Activated naive CD4-positive, alpha-beta T cell treated with anti-CD3 and anti-CD28 coated beads for 36 hours (primary cell): ENCODE measurements at places on chromosomes 4 and X.
A peak's percentile ranks its signal among the peaks of the same experiment; 100 is the strongest.

DNA sequence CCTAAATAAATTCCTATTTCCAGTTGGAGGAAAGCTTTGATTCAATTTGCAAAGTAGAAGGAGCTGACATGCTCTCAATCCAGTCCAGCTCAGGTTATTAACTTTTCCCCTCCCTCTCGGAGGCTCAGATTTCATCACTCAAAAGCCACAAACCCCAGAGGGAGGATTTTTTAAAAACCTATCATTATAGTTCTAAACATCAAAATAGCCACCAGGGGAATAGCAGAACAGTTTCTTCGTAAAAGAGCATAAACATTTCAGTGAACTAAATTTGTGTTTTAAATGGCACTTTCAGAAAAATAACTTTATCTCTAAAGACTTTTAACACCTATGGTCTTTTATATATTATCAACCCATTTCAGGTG is 8.8 kb downstream of the GPRIN3 start:
- H3K36me3 ChIP-seq: peaks cover 1% of the 10 kb centered on the region
- peak overlapping the region; percentile 74 for H3K4me3 ChIP-seq
- DNase-seq: peak; percentile 14
- H3K27ac ChIP-seq: peak overlapping the region; percentile 94
- peaks cover 75% of the 10 kb centered on the region for H3K4me1 ChIP-seq

GRCh38 chrX:18098763-18099162 is 121.9 kb downstream of the BEND2 start:
- peaks cover 12% of the 10 kb centered on the region for H3K27me3 ChIP-seq
- no peak overlapping the region for H3K27ac ChIP-seq
- no peak for DNase-seq
- no peaks in the 10 kb centered on the region for H3K36me3 ChIP-seq
- no peaks in the 10 kb centered on the region for H3K4me1 ChIP-seq

DNA sequence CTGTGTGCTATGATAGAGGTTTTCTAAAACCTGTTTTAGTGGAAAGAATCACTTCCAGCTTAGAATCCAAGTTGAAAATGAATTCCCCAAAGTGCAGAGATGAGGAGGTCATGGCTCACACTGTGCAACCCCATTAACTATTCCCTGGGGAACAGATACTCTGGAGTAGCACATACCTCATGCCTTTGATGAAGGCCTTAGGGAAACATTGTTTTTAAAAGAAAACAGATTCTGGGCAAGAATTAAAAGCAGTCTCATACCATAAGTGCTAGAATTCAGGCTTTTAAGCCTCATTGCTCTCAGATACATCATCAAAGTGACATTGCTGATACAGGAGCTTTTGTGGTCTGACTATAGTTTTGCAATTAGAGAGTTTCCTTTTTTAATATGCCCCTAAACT is 115.1 kb downstream of the NDST4 start:
- H3K36me3 ChIP-seq: no peaks in the 10 kb centered on the region
- no peaks in the 10 kb centered on the region for H3K4me1 ChIP-seq
- no peak overlapping the region for H3K27ac ChIP-seq
- no peak for DNase-seq

DNA sequence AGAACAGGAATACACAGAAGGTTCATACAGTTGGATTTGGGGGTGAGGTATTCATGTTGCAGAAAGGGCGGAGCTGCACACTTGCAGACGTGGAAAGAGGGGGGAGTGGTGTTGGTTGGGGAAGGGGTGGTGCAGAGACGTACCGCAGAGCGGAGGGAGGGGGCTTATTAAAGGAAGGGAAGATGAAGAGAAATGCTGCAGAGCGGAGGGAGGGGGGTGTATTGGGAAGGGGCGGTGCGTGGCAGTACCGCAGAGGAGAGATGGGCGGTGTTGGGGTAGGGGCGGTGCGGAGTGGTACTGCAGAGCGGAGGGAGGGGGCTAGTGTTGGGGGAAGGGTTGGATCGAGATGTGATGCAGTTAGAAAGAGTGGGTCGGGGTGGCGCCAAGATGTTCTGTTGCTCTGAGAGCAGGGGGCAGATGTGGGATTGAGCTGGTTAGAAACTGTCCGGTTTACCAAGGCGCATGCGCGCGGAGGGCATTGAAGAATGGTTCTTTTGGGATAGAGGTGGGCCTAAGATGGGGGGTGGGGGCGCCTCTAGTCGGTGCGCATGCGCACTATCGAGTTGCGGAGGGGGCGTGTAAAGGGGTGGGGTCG is 900 bp downstream of the TRO start:
- peak; percentile 70 for DNase-seq
- H3K27me3 ChIP-seq: no peaks in the 10 kb centered on the region
- peak overlapping the region; percentile 87 for H3K4me3 ChIP-seq
- peak overlapping the region; percentile 73 for H3K27ac ChIP-seq
- no peaks in the 10 kb centered on the region for H3K36me3 ChIP-seq
- peaks cover 8% of the 10 kb centered on the region for H3K4me1 ChIP-seq

DNA sequence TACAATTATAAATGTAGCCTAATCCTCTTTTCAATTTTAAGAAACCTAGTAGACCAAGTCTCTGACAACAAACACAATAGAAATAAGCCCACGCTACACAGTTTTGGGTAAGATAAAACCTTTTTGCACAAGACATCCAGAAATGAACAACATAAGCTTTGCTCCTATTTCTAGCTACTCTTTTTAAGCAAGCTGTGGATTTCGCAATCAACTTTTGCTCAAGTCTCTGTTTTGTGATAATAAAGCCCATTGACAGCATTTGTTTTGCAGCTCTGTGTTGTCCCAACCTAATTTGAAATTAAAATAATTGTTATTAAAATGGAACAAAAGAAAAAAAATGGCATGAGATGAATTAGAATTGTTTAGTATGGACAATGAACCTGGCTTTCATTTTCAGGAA is 287.9 kb upstream of the PUDP start:
- no peak for DNase-seq
- H3K27ac ChIP-seq: no peak overlapping the region
- H3K4me1 ChIP-seq: no peaks in the 10 kb centered on the region
- H3K36me3 ChIP-seq: no peaks in the 10 kb centered on the region
- no peaks in the 10 kb centered on the region for H3K27me3 ChIP-seq

DNA sequence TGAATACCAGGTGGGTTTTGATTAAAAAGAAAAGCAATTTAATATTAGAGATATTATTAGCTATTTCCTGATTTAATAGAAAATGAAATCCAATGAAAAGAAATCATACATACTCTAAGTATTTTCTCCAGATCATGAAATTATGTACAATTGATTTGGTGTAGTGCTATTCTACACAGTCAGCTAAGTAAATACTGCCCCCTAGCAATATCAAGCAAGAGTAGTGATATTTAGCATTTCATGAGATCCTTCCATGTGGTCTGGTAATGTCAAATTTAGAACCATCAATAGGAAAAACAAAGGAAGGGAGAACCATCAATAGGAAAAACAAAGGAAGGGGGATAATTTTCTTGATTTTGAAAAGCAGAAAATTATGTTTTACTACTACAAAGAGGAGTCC is 114.6 kb downstream of the TBCK start:
- no peak overlapping the region for H3K27ac ChIP-seq
- no peaks in the 10 kb centered on the region for H3K4me1 ChIP-seq
- no peak for DNase-seq
- H3K4me3 ChIP-seq: no peak overlapping the region
- H3K27me3 ChIP-seq: no peaks in the 10 kb centered on the region

- H3K36me3 ChIP-seq: no peaks in the 10 kb centered on the region
- no peak overlapping the region for H3K27ac ChIP-seq
- no peak for DNase-seq
- H3K27me3 ChIP-seq: peaks cover 7% of the 10 kb centered on the region
Measured at GRCh38 chr4:140691369-140691768, 64.8 kb downstream of the TBC1D9 start.

GRCh38 chr4:153013202-153013977 is 77.3 kb downstream of the FHDC1 start:
- no peaks in the 10 kb centered on the region for H3K4me1 ChIP-seq
- no peak for DNase-seq
- no peaks in the 10 kb centered on the region for H3K27me3 ChIP-seq
- no peak overlapping the region for H3K27ac ChIP-seq
- H3K36me3 ChIP-seq: no peaks in the 10 kb centered on the region

- no peak for DNase-seq
- H3K4me1 ChIP-seq: peaks cover 2% of the 10 kb centered on the region
- peaks cover 45% of the 10 kb centered on the region for H3K27me3 ChIP-seq
Measured at GRCh38 chrX:139200793-139201192, 329.7 kb upstream of the F9 start.

- H3K4me1 ChIP-seq: no peaks in the 10 kb centered on the region
- H3K27me3 ChIP-seq: peaks cover 30% of the 10 kb centered on the region
- H3K36me3 ChIP-seq: no peaks in the 10 kb centered on the region
- DNase-seq: no peak
Measured at GRCh38 chr4:6226506-6226905, 26.2 kb upstream of the JAKMIP1 start.

DNA sequence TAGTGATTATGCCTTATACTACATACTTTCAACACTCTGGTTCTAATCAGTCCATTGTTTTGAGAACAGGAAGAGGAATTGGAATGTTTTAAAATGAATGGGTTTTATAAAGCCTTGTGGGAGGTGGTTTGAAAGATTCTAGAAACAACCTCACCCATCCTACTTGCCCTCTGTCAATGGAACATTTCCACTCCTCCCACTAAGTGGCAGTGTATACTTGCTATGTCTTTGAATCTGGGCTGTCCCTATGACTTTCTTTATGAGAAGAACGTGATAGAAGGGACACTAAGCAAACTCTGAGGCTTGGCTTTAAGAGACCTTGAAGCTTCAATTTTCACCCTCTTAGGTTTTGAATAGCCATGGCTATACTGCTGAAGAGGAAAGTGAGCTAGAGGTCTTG is 611.2 kb downstream of the PPP4R3C start:
- no peak for DNase-seq
- H3K4me3 ChIP-seq: no peak overlapping the region
- H3K4me1 ChIP-seq: no peaks in the 10 kb centered on the region
- no peak overlapping the region for H3K27ac ChIP-seq

DNA sequence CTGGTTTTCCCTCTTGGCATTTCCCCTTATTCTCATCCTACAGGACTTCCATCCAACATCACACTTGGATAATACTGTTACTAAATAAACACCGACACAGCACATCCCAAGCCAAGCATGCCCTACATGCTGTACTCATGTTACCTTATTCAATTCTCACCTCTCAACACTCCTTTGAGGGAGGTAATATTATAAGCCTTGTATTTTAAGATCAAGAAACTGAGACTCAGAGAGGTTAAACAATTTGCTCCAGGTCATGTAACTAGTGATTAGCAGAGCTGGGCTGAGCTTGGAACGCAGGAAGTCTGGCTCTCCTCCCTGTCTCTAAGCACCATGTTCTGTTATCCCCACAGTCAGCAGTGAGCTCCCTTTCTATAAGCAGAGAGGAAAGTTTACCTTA is 333.6 kb upstream of the IGFBP7 start:
- DNase-seq: no peak
- H3K27me3 ChIP-seq: no peaks in the 10 kb centered on the region
- H3K27ac ChIP-seq: no peak overlapping the region
- no peaks in the 10 kb centered on the region for H3K4me1 ChIP-seq
- H3K36me3 ChIP-seq: no peaks in the 10 kb centered on the region

- no peak overlapping the region for H3K4me3 ChIP-seq
- H3K27me3 ChIP-seq: no peaks in the 10 kb centered on the region
- H3K4me1 ChIP-seq: no peaks in the 10 kb centered on the region
- H3K36me3 ChIP-seq: no peaks in the 10 kb centered on the region
- H3K27ac ChIP-seq: no peak overlapping the region
Measured at GRCh38 chrX:825991-826390, 195.4 kb downstream of the SHOX start.

- no peaks in the 10 kb centered on the region for H3K36me3 ChIP-seq
- no peaks in the 10 kb centered on the region for H3K27me3 ChIP-seq
- H3K4me3 ChIP-seq: no peak overlapping the region
- peaks cover 16% of the 10 kb centered on the region for H3K4me1 ChIP-seq
Measured at GRCh38 chr4:78765432-78766006, 10.6 kb upstream of the BMP2K start.

- peaks cover 14% of the 10 kb centered on the region for H3K4me1 ChIP-seq
- H3K27me3 ChIP-seq: no peaks in the 10 kb centered on the region
- no peak for DNase-seq
- H3K27ac ChIP-seq: no peak overlapping the region
- H3K36me3 ChIP-seq: peaks cover 29% of the 10 kb centered on the region
- H3K4me3 ChIP-seq: no peak overlapping the region
Measured at GRCh38 chr4:27018076-27018475, 157.4 kb downstream of the STIM2 start.
